ENCODE measurements at places on chromosomes 1 and 21. TPM values are rescaled to one million over a fixed set of nuclear protein-coding genes. Genes with fewer than 3 reads are reported as not detected.

GRCh38 chr21:21163904-21164303 is 165.7 kb downstream of the NCAM2 start:
- no peak for DNase-seq

DNA sequence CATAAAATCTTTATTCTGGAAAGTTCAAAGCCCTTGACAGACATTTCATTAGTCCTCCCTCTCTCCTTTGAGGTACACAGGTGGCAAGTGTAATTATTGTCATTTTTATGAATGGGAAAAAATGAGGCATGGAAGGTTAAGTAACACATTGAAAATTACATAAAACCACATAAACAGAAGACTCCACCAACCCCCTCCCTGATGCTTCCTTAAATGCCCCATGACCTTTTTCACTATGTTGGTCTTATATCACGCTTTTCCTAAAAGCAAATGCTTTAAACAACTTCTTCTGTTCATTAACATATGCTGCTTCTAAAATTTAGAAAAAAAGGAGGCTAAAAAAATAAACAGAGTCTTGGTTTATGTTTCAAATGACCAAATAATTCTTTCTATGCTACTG is 648.4 kb downstream of the PTPRC start:
- no peak for DNase-seq

DNA sequence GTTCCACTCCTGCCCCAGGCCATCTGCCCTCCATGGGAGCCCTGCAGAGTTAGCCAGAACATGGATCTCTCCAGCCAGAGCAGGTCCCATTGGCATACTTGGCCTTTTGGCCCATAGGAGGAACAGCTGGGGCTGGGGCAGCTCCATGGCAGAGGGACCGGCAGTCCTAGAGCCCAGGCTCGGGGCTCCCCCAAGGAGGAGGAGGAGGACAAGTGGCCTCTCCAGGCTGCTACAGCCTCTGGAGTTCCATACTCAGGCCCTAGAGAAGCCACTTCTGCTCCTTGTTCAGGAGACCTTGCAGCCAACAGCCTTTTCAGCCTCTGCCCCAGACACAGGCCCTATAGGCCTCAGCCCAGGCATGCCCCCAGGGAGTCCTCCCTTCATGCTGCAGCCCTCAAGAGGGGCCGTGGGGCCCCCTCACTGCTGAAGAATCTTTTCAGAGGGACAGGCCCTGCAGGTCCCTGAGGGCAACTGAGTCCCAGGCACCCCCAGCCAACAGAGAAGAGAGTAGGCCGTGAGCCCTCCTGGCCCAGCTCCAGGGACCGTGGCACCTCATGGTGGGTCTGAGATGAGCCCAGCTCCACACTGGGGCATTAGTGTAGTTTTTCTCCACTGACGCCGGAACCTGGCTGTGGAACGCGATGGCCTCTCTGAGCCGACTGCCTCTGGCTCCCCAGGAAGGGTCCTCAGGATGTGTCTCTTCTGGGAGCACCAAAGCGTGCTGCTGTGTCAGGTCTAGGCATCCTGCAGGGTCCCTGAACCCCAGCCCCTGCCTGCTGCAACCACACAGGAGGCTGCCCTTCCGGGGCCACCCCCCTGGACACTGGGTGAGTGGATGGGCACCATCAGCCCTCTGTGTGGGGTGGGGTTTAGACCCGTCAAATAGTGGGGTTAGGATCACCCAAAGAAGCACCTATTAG is 297.6 kb upstream of the VAMP3 start:
- no peak for DNase-seq

The ZBTB48 gene
- total RNA-seq = 52.9 TPM

DNA sequence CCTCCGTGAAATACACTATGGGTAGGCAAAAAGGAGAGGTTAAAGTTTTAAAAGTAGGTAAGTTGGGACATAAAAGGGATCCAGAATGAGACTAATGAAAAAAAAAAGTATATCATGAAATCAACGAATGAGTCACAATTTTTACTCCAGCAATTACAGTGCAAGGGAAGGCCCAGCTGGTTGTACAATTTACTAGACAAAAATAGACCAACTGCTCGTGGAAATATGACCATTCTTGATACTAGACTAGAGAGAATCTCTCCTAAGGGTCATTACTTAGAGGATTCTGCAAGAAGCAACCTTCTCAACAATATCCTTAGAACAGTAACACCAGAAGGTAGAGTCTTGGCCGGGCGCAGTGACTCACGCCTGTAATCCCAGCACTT is 55.1 kb upstream of the EFHD2 start:
- DNase-seq = no peak

DNA sequence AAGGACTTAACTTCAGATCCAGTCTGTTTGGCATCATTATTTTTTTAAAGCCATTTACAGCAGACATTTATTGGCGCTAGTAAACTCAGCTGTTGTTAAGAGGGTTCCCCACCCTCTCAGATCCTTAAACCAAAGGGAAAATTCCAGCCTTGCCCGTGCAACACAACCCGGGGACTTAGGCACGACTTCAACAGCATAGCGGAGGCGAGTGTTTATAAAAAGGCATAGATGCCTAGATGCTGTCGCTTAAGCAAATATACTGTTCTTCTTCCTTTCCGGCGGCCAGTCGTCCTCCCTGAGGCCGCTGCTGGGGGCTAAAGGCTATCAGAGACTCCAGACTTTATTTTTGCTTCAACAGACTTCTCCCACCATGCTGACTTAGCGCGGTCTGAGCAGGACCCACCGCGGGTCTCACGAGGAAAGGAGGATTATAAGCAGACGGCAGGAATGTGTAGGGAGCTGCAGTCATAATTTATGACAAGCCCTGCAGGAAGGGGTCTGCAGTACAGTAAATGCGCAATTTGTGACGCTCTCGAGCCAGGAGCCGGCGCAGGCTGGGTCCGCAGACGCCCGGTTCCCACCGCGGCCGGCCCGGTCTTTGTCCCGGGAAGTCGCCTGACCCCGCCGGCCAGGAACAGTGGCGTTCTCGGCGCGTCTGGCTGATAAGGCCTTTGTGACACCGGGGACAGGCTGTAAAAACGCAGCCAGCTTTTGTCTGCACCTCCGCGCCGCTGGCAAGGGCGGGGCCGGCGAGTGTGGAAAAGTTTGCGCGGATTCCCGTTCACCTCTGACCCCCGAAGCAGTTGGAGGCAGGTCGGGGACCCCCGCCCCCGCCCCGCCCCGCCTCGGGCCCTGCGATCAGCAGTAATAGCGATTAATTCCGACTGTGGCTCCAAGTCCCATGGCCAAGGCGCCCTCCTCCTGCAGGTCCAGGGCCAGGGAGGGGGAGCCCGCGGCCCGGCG is 61.2 kb upstream of the ARHGEF16 start:
- no peak for DNase-seq

DNA sequence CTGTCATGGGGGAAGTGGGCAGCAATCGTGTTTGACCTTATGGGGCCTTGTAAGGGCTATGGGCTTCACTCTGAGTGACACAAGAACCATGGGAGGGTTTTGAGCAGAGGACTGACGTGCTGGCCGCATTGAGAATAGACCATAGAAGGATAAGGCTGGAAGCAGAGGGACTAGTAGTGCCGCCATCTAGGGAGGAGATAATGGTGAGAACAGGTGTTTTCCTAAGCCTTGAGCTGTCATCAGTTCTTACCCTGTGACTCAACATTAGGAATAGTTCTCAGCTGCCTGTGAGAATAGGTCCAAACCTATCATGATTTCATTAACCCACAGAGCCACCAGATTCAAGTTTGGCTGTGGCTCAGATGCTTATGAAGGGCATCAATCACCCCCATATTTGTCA is 228.5 kb downstream of the CACNA1E start:
- DNase-seq = no peak

The TMIGD3 gene
- total RNA-seq = 0.42 TPM

- DNase-seq = peak; percentile 47
Measured at GRCh38 chr1:202599669-202600431, 110.4 kb downstream of the SYT2 start.

The SPRR2A gene
- total RNA-seq = not detected

DNA sequence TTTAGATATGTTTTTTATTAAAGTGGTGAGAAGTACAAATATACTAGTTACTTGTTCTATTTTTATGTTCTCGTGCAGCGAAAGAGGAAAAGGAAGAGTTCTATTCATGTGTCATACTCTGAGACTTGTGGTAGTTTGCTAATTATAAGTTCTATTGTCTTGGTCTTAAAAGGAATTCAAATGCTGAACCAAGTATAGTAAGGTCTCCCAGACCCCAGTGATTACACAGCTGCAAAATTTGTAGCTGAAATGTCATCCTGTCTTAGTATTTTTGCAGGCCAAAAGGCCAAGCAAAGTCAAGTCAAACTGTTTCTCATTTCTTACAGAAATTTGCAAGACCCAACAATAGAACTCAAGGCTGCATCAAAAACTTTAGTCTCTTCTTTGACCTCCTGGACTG is 268.7 kb downstream of the CHRM3 start:
- no peak for DNase-seq

The GPR25 gene
- 0.75 TPM for total RNA-seq

The MYOM3 gene
- total RNA-seq = not detected

- no peak for DNase-seq
Measured at GRCh38 chr1:196148367-196148970, 459.8 kb downstream of the KCNT2 start.

DNA sequence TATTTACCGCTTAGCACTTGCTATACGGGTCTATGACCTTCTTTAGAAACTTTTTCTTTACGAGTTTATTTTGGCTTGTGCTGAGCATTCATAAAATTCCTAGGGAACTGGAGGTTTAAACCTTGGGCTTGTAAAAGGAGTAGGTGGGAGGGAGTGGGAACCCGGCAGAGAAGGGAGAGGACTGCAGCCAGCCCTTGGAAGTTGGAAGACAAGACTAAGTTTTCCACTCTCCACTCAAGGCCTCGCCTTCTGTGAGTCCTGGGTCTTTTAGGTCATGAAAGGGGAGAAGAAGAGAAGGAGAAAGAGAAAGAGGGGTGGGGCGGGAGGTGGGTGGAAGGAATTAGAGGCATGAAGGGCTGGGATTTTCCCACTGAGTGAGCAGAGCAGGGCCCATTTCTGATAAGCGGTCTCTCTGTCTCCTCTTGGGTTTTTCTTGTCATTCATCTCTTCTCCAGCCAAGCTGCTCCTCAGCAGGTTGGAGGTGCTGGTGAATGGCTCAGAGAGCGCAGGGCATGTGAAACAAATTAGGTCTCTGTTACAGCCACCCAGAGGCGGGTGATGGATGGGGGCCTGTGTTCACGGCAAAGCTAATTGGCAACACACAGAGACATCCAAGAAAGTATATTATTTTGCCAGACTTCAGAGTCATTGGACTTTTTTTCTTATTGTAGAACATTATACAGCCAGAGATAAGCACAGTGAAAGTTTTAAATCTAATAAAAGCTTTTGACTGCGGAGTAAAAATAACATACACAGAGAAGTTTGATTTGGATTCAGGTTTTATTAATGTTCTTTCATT is 247.3 kb downstream of the FOXD2 start:
- DNase-seq = no peak

DNA sequence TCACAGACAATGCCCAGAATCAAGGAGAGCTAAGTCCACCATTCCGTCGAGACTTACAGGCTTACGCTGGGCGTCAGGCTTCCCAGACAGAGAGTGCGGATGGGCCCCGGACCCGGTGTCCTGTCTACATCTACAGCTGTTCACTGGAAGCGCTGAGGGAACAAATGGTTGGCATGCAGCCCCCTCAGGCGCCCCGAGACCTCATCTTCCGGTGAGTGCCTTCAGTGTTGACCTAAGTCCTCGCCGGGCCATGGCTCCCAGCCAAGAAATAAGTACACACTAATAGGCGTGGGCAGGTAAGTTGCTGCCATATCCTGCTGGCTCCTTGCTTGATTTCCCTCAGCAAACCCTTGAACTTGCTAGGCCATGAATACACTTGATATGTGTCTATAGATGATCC is 26.2 kb downstream of the HYI start:
- DNase-seq = no peak

DNA sequence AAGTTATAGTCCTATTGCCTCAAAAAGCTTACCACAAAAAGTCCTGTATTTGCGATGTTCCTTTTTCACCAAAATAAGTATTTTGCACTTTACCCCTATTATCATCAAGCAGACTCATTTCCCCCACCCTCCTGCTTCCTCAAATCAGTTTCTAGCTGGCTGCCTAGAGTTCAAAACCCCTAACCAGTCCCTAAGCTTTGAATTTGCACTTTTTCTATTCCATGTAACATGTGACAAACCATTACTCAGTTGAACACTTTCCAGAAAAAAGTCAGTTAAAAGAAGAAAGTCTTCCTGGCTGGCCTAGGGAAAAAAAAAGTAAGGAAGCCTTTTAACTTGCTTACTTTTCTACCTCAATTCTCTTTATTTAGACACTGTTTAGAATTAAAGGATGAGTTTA is 8.2 kb downstream of the CEP170 start:
- no peak for DNase-seq

DNA sequence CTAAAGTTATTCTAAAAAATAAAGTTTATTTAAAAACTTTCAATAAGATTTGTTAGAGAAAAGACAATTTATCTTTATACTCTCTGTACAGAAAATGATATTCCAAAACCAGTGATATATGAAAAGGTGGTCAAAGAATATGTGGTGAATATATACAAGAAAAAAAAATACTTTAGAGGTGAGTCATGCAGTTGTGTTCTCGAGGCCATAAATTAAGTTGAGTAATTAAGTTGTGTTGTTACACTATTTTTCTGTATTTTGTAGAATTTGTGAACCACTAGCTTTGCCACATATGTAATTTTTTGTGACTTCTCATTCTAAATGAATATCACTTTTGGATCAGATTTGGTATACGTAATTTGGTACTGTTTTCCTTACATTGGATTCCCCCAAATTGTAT is 23.6 kb upstream of the DUSP10 start:
- DNase-seq = no peak

DNA sequence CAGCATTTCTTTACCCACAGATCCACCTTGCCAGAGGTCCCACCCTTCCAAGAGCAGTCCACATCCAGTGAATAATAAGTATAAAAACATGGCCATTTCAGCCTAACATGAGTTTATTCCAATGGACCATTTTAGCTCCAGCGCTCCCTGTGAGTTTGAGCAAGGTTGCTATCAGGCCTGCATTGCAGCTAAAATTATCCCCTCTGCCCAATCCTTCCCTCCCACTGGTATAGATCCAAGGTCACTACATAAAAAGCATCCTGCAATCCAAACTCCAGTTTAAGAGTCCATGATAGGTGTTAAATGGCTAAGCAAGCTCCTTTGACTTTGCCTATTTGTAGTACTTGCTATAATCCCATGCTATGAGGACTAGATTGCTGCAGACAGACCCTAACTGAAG is 35.6 kb downstream of the SLC5A9 start:
- no peak for DNase-seq

The BNIPL gene
- 4.1 TPM for total RNA-seq

DNA sequence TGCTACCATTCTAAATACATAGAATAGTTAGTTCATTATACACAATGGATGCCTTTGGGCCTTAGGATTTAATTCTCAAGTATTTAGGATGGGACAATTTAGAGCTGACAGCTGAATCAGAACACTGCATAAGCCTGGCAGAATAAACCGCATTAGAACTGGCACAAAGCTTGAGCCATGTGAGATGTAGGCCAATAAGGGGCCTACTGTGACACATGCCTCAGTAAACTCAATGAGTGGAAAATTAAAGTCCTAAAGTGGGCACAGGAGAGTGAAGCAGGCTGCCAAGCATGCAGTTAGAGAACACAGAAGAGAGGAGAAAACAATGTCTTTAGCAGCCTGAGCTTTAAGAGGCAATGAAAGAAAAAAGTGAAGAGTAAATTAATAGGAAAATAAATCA is 24.3 kb downstream of the SCYL3 start:
- DNase-seq = no peak
